Central memory CD8-positive, alpha-beta T cell (primary cell): ENCODE measurements at places on chromosomes 3 and 15.
A peak's percentile ranks its signal among the peaks of the same experiment; 100 is the strongest.

DNA sequence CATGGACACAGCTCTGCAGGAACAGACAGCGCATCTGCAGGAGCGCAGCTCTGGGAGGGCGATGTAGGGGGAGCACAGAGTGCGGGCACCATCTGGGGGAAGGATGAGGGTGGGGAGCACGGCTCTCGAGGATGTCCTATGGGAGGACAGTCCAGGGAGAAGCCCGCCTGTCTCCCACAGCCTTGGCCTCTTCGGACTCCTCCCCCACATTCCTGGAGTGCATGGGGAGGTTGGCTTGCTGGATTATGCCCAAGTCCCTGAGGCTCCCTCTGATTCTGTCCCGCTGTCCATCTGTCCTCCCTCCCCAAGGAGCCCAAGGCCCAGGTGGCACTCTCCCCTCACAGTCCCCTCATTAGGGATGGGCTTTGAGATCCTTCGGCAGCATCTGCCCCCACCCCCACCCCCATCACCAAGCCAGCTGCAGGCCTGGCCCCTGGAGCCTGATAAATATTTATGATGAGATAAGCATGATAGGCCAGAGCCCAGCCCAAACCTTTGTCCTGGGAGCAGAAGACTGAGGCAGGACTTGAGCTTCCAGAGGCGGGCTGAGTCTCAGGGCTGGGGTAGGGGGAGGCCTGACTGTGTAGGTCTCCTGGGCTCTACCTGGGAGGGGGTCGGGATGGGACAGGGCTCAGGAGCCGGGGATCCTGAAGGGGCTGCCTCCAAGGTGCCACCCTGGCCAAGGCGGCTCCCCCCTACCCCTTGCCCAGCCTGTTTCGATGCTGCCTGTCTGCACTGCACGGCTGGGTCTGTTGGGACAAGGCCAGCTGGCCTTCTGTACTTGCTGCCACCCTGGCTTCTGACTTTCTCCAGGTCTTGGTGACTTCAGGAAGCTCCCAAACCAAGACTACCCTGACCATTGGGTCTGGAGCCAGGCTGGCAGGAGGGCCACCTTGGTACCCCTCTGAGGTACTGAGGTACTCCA is 28.6 kb upstream of the SEMA3F start:
- no peak overlapping the region for H3K4me3 ChIP-seq
- peak overlapping the region; percentile 77 for H3K27ac ChIP-seq
- H3K36me3 ChIP-seq: peaks cover 15% of the 10 kb centered on the region
- no peaks in the 10 kb centered on the region for H3K27me3 ChIP-seq
- peaks cover 11% of the 10 kb centered on the region for H3K4me1 ChIP-seq
- DNase-seq: no peak

DNA sequence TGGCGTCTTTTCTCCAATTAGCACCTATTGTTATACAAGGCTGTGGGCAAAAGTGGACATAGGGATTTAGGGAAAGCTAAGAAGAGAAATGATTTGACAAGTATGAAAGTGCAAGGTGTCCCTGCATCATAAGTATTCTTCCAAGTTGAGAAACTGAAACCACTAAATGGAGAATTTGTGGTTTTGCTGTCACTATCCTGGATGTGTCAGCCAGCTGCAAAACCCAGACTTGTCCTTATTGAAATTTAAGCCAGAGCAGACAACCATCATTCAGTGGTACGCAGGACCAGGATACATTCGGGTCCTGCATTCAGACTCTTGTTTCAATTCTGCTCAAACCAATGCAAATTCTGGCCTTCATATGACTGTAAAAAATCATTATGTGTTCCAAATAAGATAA is 384.8 kb upstream of the TGFBR2 start:
- no peaks in the 10 kb centered on the region for H3K36me3 ChIP-seq
- peaks cover 9% of the 10 kb centered on the region for H3K27me3 ChIP-seq
- DNase-seq: no peak
- H3K4me3 ChIP-seq: no peak overlapping the region

DNA sequence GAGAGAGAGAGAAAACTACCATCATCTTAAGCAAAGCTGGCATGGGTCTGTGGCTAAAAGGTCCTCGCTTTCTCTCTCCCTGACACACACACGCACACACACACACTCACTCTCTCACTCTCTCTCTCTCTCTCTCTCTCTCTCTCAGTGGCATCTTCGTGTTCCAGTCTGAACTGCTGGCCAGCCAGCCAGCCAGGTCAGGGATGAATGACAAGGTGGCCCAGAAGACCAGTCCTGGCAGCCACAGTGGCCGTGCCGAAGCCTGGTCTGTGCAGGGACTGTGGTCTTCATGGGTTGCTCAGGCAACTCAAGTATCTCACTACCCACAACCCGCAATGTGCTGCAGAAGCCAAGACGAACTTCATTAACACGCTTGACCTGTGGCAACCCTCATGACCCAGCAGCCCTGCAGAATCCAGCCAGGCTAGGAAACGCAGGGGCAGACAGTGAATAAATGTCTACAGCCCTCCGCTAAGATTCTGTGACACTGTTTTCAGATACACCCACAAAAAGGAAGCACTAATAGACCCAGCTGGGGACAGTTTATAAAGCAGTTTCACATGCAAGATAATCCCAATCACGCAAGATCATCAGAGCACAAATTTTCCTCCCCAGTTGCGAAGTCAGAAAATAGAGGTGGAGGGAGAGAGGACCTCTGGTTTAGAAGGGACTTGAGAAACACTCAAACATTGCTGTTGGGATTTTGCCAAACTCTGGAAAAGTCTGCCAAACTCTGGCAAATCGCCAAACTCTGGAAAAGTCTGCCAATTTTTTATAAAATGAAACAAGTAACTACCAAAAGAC is 66.4 kb downstream of the XXYLT1 start:
- peak overlapping the region; percentile 68 for H3K27ac ChIP-seq
- H3K4me1 ChIP-seq: peaks cover 31% of the 10 kb centered on the region
- peaks cover 6% of the 10 kb centered on the region for H3K36me3 ChIP-seq
- no peaks in the 10 kb centered on the region for H3K27me3 ChIP-seq
- no peak for DNase-seq

- DNase-seq: no peak
- H3K27me3 ChIP-seq: peaks cover 9% of the 10 kb centered on the region
- H3K27ac ChIP-seq: no peak overlapping the region
- H3K4me1 ChIP-seq: no peaks in the 10 kb centered on the region
These were observed 91.1 kb upstream of the ALDH1A3 start for GRCh38 chr15:100788418-100789105.

GRCh38 chr3:188287339-188287738 is 133.4 kb downstream of the LPP start:
- no peak overlapping the region for H3K27ac ChIP-seq
- no peak overlapping the region for H3K4me3 ChIP-seq
- peaks cover 47% of the 10 kb centered on the region for H3K4me1 ChIP-seq
- H3K27me3 ChIP-seq: no peaks in the 10 kb centered on the region
- no peak for DNase-seq

- no peak overlapping the region for H3K27ac ChIP-seq
- H3K4me1 ChIP-seq: no peaks in the 10 kb centered on the region
- H3K4me3 ChIP-seq: no peak overlapping the region
- H3K27me3 ChIP-seq: peaks cover 11% of the 10 kb centered on the region
- DNase-seq: no peak
These were observed 749.5 kb downstream of the ROBO1 start for GRCh38 chr3:79018265-79018664.

GRCh38 chr15:94526071-94526689 is 294.8 kb downstream of the MCTP2 start:
- H3K4me3 ChIP-seq: no peak overlapping the region
- H3K36me3 ChIP-seq: no peaks in the 10 kb centered on the region
- H3K4me1 ChIP-seq: no peaks in the 10 kb centered on the region
- no peak for DNase-seq
- H3K27ac ChIP-seq: no peak overlapping the region
- peaks cover 41% of the 10 kb centered on the region for H3K27me3 ChIP-seq
